ENCODE measurements at places on chromosomes 1 and 21.

GRCh38 chr1:204316164-204316563 is 43.6 kb downstream of the PLEKHA6 start:
- no peak for DNase-seq

- DNase-seq = no peak
These were observed 4.1 kb upstream of the GRIK3 start for GRCh38 chr1:37038227-37039093.

- DNase-seq = no peak
These were observed 493.2 kb upstream of the NFIA start for GRCh38 chr1:60589046-60589748.

GRCh38 chr1:156461781-156462647 is 38.6 kb downstream of the MEF2D start:
- DNase-seq = no peak

GRCh38 chr1:168243636-168244212 is 17.9 kb downstream of the SFT2D2 start:
- no peak for DNase-seq

- DNase-seq = no peak
These were observed 4.4 kb downstream of the RASAL2 start for GRCh38 chr1:178098262-178098661.

All from stimulated activated CD8-positive, alpha-beta memory T cell treated with anti-CD3 and anti-CD28 coated beads, Interleukin-2, amount 100 ng/mL, for 1 hour (primary cell).